AG09319 (cell line): ENCODE measurements at places on chromosomes 7 and 10.
A peak's percentile ranks its signal among the peaks of the same experiment; 100 is the strongest.

DNA sequence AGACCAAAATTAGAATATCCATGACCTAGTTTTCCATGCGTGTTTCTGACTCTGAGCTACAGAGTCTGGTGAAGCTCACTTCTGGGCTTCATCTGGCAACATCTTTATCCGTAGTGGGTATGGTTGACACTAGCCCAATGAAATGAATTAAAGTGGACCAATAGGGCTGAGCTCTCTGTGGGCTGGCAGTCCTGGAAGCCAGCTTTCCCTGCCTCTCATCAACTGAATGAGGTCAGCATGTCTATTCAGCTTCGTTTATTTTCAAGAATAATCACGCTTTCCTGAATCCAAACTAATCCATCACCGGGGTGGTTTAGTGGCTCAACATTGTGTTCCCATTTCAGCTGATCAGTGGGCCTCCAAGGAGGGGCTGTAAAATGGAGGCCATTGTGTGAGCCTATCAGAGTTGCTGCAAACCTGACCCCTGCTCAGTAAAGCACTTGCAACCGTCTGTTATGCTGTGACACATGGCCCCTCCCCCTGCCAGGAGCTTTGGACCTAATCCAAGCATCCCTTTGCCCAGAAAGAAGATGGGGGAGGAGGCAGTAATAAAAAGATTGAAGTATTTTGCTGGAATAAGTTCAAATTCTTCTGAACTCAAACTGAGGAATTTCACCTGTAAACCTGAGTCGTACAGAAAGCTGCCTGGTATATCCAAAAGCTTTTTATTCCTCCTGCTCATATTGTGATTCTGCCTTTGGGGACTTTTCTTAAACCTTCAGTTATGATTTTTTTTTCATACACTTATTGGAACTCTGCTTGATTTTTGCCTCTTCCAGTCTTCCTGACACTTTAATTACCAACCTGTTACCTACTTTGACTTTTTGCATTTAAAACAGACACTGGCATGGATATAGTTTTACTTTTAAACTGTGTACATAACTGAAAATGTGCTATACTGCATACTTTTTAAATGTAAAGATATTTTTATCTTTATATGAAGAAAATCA, 35.5 kb downstream of the CAV1 start:
- no peak for DNase-seq

GRCh38 chr10:7593063-7593462, 73.7 kb downstream of the ITIH5 start:
- DNase-seq: no peak

DNA sequence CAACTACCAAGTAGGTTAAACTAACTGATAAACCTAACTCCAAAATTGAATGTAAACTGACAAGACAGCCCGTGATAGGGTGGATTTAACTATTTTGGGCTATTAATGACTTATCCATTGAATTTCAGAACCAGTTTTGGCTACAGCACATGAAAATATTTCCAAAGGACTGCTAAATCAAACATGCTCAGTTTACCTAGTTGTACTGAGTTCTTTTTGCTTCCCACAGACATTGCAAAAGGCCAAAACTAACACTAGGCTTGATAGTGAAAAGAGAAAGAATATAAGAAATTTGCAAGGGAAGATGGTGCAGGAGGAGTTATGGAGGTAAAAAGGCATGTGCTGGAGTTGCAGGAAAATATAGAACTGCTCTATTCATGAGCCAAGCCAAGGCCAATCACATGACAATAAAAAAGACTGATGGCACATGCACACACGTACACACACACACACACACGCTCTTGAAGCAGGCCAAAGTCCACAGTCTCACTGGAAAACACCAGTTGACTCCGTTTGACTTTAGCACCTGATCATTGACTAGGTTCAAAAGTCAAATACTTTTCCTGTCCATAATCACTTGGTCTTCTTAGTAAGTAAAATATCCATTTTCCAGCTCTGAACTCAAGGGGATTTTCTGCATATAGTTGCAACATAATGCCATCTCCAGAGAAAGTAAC, 76.0 kb upstream of the AGBL3 start:
- DNase-seq: no peak

DNA sequence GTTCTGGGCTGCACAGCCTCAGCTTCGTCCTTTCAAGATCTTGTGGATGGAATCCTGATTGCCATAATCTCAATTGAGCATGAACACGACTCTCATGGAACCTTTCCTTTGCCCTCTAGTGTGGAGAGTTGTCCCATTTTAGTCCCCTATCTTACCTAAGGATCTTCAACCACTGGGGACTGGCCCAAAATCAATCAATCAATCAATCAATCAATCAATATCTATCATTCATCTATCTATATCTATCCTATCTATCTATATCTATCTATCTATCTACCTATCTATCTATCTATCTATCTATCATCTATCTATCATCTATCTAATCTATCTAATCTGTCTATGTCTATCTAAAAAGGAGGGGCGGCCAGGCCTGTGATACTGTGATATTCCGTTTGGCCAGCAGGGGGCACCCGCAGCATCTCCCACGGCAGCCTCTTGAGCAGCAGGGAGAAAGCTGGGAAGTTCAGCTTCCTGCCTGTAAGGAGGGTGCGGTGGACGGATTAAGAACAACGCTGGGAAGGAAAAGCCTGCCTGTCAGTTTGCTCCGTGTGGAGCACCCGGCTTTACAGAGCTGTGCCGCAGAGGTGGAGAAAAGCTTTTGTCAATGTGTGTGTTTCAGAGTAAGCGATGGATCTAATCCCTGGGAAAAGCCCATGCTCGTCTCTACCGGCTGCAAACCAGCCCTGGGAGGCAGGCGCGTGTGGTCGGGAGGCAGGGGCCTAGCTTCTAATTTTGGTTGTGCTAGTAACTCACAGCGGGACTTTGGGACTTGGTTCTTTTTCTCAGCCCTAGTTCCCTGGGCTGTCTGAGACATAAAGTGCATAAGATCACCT, 124.9 kb downstream of the SH2D4B start:
- DNase-seq: peak; percentile 47

- DNase-seq: no peak
Measured at GRCh38 chr7:15214976-15215375, 312.4 kb upstream of the DGKB start.

DNA sequence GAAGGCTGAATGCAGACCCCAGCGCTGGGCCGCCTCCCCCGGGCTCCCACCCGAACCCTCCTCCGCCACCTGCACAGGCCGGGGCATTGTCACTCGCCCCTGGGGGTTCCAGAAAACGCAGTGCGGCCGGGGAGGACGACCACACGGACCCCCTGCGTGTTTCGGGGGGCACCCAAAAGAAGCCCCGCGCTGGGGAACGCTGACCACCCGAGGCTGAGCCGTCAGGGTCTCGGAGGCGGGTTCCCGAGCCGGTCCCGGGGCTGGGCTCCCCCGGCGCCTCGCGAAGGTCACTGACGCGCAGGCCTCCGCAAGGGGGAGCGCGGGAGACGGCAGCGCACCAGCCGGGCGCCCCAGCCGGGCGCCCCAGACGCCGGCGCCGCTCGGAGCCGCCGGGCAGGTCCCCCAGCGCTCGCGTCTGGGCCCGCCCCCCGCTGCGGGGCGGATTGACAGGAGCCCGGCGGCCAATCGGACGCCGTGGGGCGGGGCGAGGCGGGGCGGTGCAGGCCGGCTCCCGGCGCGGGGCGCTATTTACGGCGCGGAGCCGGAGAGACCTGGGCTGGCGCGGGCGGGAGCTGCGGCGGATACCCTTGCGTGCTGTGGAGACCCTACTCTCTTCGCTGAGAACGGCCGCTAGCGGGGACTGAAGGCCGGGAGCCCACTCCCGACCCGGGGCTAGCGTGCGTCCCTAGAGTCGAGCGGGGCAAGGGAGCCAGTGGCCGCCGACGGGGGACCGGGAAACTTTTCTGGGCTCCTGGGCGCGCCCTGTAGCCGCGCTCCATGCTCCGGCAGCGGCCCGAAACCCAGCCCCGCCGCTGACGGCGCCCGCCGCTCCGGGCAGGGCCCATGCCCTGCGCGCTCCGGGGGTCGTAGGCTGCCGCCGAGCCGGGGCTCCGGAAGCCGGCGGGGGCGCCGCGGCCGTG, at the start of gene BAMBI:
Gene BAMBI, plus strand, starts transcription at position 554 of the 920 bp plus-strand sequence. CDS start 377 bp downstream, outside the sequence.
- peak; percentile 62 for DNase-seq

DNA sequence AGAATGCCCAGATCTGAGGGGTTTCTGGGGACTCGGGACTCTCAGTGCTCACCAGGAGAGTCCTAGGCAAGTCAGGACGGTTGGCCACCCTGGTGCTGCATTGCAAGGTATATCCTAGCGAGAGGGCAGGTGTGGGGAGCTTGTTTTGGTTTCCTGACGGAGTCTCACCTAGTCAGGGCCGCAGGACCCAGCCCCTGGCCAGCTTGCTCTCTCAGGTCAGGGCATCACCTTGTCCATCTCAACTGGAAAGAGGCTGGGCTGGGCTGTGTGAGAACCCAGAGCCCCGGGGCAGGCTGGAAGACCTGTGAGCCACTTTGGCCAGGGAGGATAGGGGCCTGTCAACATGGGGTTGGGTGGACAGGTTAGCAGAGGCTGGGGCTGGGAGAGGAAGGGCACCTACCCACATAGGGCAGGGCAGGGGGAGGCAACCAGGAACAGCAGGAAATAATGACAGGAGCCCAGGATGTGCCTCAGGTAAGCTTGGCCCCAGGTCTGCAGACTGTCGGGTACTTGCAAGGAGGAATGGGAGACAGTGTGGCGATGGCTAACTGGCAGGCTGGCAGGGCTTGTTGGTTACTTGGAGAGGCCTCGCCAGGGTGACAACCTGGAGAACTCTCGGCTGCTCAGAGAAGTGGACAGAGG, 31.5 kb downstream of the DNAJB12 start:
- no peak for DNase-seq

DNA sequence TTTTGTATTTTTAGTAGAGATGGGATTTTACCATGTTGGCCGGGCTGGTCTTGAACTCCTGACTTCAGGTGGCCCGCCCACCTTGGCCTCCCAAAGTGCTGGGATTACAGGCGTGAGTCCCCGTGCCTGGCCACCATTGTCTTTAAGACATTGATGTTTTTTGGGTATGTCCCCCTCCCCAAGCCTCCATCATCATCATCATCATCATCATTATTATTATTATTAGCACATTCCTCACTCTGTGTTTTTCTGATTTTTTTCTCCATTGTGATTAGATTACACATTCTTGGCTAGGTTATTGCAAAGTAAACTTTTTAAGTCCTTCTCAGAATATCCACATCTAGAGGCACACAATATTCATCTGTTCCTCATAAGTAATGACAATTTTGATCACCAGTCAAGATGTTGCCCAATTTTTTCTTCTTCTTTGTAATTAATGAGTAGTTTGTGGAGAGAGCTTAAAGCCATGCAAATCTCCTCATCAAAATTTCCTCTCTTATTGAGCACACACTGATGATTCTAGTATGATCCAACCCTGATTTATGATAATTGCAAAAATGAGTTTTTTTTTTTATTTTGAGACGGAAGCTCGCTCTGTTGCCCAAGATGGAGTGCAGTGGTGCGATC, 47.5 kb downstream of the EPC1 start:
- peak; percentile 57 for DNase-seq

GRCh38 chr7:144842377-144842851, 6.6 kb upstream of the TPK1 start:
- DNase-seq: no peak

GRCh38 chr10:5666008-5666840, at the start of gene ASB13:
Gene ASB13 (minus strand): TSS chr10:5666595. CDS start chr10:5666551, 44 bp downstream.
- no peak for DNase-seq

- no peak for DNase-seq
Measured at GRCh38 chr7:135928136-135928535, 49.0 kb downstream of the MTPN start.

GRCh38 chr10:36425131-36425797, 700.1 kb upstream of the ANKRD30A start:
- DNase-seq: peak; percentile 36
